ENCODE measurements at places on chromosomes 4 and X. TPM values are rescaled to one million over a fixed set of nuclear protein-coding genes. Genes with fewer than 3 reads are reported as not detected.

The EREG gene
- polyA plus RNA-seq = 1.5 TPM

The CT45A1 gene
- polyA plus RNA-seq = 1.9 TPM

The BEX2 gene
- polyA plus RNA-seq = 18.0 TPM

The TMSB15C gene
- not detected for polyA plus RNA-seq

The HEPH gene
- polyA plus RNA-seq = 30.2 TPM

The NMU gene
- polyA plus RNA-seq = 703 TPM

The PLK4 gene
- 93.8 TPM for polyA plus RNA-seq

The DNAAF6 gene
- not detected for polyA plus RNA-seq

The NEXMIF gene
- polyA plus RNA-seq = not detected

The NSG1 gene
- not detected for polyA plus RNA-seq

The UGT2B10 gene
- polyA plus RNA-seq = not detected

The HTR2C gene
- polyA plus RNA-seq = 0.21 TPM

The CENPE gene
- 25.3 TPM for polyA plus RNA-seq

The PROM1 gene
- not detected for polyA plus RNA-seq

The REPS2 gene
- polyA plus RNA-seq = not detected

The IL13RA1 gene
- 9.0 TPM for polyA plus RNA-seq

The MND1 gene
- polyA plus RNA-seq = 74.2 TPM

The MAB21L2 gene
- not detected for polyA plus RNA-seq

The FAM9B gene
- 3.6 TPM for polyA plus RNA-seq

The TLR10 gene
- 0.03 TPM for polyA plus RNA-seq

The UGT2B7 gene
- polyA plus RNA-seq = not detected

The SCML2 gene
- 25.8 TPM for polyA plus RNA-seq

The LRIT3 gene
- polyA plus RNA-seq = 0.07 TPM

The MXRA5 gene
- not detected for polyA plus RNA-seq

The FATE1 gene
- polyA plus RNA-seq = not detected

The GPC4 gene
- not detected for polyA plus RNA-seq

The RHOH gene
- polyA plus RNA-seq = 32.5 TPM

The FAM114A1 gene
- polyA plus RNA-seq = 4.5 TPM

The CSN1S1 gene
- polyA plus RNA-seq = not detected

The CT47B1 gene
- 0.62 TPM for polyA plus RNA-seq

The H2BW2 gene
- polyA plus RNA-seq = not detected

The ZFP92 gene
- polyA plus RNA-seq = 1.3 TPM

The MMRN1 gene
- not detected for polyA plus RNA-seq

The SORBS2 gene
- not detected for polyA plus RNA-seq

The ATP1B4 gene
- polyA plus RNA-seq = not detected

The EGF gene
- 3.1 TPM for polyA plus RNA-seq

The PARM1 gene
- polyA plus RNA-seq = not detected

The UGT2A3 gene
- not detected for polyA plus RNA-seq

The PDE5A gene
- 0.08 TPM for polyA plus RNA-seq

The FGD1 gene
- polyA plus RNA-seq = 0.07 TPM

The NAP1L3 gene
- not detected for polyA plus RNA-seq

The F8 gene
- polyA plus RNA-seq = 0.41 TPM

The GPR34 gene
- not detected for polyA plus RNA-seq

The MGST2 gene
- 96.7 TPM for polyA plus RNA-seq

The GATA1 gene
- 246 TPM for polyA plus RNA-seq

The DMD gene
- 11.4 TPM for polyA plus RNA-seq

The TLR2 gene
- polyA plus RNA-seq = 0.23 TPM

The ZC4H2 gene
- polyA plus RNA-seq = 4.2 TPM

The TEX11 gene
- polyA plus RNA-seq = 0.27 TPM

The SLC10A7 gene
- 9.6 TPM for polyA plus RNA-seq

The MAGEA2B gene
- 13.5 TPM for polyA plus RNA-seq

The SLC6A14 gene
- polyA plus RNA-seq = not detected

Measured in K562 (cell line).